ENCODE measurements at places on chromosomes 2 and 18.
A peak's percentile ranks its signal among the peaks of the same experiment; 100 is the strongest.

DNA sequence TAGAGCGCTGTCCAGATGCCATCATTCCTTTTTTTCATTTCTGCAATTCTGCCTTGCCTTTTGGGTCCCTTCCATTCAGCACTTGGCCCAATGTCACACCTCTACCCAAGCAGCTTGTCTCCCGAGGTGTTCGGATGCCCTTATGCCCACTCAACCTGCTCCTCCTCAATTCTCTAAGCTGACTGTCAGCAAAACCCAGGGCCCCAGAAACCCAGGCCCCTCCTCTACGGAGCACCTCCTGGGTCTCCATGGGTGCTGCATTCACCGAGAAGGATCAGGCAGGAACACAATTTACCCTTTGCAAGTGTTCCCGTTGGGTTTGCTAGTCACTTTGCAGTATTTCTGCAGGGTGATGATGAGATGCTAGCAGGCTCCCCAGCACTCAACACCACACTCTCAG lies 86.7 kb upstream of the RAB6C start:
- no peak for DNase-seq

GRCh38 chr2:59888015-59888414 lies 665.4 kb downstream of the BCL11A start:
- no peak for DNase-seq

DNA sequence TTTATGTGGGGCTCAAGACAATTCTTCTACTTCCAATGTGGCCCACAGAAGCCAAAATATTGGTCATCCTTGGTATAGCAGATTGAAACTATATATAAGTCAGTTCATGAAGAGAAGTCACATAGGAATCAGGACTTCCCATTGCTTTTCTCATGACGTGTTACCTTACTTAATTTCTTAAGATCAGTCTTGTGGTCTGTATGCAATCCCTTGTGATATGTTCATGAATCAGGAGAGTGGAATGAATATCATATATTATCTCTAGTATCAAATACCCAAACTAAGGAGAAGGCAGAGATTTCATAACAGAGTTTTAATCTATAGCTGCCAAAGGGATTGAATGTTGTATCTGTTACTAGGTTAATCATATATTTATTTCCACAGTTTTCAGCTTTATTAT lies 1390.4 kb downstream of the SUCLG1 start:
- DNase-seq = no peak

DNA sequence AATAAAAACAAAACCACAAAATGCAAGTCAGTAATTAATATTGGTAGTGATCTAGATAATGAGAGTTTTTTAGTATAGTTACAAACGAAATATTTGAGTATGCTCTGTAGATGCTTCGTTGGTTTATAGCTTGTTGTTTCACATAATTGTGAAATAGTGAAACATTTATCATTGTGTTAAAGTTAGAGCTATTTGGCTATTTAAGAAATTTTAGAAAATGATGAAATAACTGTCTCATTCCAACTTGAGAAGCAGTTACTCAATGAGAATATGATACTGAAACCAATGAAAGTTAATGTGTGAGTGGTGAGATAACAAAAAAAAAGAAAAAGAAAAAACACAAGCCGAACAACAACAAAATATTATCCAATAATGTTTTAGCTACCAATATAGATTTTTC lies 475.6 kb upstream of the ZEB2 start:
- no peak for DNase-seq

DNA sequence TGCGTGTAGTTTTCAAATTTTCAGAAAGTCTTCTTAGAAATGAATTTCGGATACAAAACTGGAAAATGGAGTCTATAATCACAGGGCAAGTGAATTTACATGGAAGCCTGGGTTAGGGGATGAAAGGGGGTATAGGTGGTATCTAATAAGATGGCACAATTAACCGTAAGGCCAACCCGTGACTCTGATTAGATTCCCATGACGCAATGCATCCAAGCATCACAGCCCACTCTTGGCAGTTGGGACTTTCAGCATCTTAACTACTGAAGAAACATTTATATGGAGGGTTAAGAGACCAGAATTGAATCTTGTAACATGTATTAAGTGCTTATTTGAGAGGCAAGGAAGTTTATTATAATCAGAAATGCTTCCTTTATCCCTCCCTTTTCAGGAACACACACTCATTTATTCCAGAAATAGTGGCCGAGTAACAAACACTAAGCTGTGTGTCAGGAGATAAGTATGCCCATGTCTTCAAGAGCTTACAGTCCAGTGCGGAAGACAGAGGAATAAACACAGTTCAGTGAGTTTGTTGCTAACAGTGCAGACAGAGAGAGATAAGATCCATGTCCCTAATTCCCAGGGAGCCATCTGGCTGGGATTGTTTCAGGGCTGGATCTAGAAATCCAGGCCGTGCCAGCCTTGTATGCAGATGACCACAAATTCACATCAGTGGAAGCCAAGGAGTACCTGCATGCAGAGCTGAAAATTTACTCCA lies 151.2 kb downstream of the ANTXR1 start:
- no peak for DNase-seq

- DNase-seq = peak; percentile 73
Measured at GRCh38 chr2:234881413-234882241, 70.2 kb upstream of the SH3BP4 start.

DNA sequence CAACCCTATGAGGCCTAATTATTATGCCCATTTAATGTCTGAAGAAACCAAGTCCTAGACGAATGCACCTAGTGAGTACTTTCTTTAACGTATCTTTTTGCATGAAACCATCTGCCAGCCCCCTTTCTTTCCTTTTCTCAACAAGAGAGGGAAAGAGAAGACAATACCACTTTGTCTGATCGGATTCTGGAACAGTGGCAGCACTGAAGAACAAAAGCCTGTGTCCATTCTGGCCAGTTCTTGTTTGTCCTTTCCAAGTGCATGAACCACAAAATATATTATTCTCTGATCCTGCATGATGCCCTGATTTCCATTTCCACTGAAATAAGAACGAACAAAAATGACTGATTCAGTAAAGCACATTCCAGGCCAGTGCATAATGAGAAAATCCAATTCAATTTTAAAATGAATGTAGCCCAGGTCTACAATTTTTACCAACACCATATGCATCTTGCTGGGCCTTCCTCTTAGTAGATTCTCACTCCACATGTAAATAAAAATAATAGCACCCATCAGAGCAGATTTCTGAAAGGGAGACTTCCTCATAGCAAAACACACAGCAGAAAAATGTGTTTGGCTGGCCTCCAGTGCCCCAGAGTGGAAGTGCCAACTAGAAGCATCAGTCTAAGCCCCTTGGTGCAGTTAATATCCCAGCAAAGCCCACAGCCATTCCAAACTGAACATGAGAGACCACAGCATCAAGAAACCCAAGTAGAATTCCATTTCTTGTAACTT lies 422.6 kb upstream of the ID2 start:
- no peak for DNase-seq

GRCh38 chr2:143705108-143705707 lies 576.0 kb downstream of the ARHGAP15 start:
- DNase-seq = no peak

- DNase-seq = no peak
Measured at GRCh38 chr18:48940854-48941611, 9.7 kb downstream of the SMAD7 start.

GRCh38 chr2:134611316-134611715 lies 107.5 kb downstream of the TMEM163 start:
- DNase-seq = no peak

DNA sequence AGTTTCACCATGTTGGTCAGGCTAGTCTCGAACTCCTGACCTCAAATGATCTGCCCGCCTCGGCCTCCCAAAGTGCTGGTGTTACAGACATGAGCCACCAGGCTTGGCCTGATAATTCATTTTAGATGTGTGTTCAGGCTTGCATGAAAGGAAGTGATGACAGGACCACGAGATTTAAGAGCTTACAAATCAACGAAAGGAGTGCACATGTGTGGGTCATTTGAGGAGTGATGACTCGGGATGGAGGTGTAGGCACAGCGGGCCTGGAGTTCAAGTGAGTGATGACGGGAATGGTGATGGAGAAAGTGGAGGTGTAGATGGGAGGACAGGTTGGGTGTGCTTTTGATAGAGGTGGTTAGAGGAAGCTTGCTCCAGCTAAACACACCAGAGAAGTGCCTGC lies 742.4 kb downstream of the GALR1 start:
- DNase-seq = no peak

- peak; percentile 84 for DNase-seq
Measured at GRCh38 chr2:170235860-170236679, 58.1 kb downstream of the MYO3B start.

GRCh38 chr18:59996370-59996966 lies 96.7 kb downstream of the PMAIP1 start:
- DNase-seq = peak; percentile 54

DNA sequence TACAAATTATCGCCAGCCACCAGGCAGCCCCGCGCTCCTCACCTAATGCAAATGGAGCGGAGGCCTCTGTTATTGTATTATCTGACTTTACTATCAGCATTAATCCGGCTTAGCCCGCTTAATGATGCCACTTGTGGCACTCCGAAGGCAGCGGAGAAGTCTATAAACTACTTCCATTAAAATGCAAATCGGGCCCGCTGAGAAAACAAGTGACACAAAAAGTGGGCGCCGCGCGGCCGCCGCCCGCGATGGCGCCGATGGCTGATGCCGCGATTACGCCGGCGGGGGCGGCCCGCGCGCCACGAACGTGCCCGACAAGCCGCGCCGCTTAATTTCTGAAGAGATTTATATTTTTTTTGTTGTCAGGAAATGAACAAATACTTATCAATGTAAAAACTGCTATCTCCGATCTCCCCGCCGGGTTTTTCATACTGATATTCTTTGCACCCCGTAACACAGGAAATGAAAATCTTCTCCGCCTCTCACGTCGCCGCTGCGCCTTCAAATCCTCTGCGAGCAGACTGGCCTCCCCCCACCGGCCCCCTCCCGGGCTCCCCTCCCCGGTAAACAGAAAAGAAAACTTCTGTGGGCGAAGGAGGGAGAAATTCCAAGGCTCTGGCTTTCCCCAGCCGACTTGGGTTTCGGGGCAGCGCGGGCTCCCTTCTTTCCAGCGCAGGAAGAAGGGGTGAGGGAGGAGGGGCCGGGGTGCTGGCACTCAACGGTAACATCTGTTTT lies 221.8 kb downstream of the INSIG2 start:
- DNase-seq = peak; percentile 91

- no peak for DNase-seq
Measured at GRCh38 chr2:16021611-16022363, 81.4 kb downstream of the MYCN start.

- DNase-seq = no peak
Measured at GRCh38 chr2:9141091-9141667, 65.4 kb upstream of the ASAP2 start.

- no peak for DNase-seq
Measured at GRCh38 chr2:158692372-158693103, 102.6 kb upstream of the DAPL1 start.

GRCh38 chr18:41501848-41502247 lies 453.2 kb upstream of the PIK3C3 start:
- no peak for DNase-seq

DNA sequence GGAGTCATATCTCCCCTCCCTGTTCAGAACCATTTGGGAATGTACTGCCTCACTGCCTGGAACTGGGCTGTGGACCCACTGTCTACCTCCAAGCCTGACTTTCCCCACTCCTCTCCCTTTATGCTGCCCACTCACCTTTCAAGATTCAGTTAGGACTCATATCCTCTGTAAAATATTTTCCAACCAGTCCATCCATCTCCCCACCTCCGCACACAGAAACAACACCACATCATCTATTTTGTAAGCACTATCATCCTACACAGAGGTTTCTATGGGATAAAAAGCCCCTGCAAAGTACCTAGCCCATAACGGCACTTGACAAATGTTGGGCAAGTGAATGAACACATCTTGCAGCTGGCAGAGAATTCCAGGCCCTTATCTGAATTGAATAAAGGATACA lies 250.8 kb downstream of the ANAPC1 start:
- DNase-seq = no peak

DNA sequence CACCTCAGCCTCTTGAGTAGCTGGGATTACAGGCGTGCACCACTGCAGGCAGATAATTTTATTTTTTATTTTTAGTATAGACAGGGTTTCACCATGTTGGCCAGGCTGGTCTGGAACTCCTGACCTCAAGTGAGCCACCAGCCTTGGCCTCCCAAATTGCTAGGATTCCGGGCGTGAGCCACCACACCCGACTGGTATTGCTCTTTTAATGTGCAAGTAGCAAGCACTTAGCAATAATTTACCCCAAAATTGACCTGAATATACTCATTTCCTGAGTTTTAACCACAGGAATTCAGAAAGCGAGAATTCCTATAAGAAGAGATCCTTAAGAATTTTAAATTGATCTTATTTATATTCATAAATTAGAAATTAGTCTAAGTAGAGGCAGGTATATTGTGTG lies 169.1 kb downstream of the CDH2 start:
- no peak for DNase-seq

DNA sequence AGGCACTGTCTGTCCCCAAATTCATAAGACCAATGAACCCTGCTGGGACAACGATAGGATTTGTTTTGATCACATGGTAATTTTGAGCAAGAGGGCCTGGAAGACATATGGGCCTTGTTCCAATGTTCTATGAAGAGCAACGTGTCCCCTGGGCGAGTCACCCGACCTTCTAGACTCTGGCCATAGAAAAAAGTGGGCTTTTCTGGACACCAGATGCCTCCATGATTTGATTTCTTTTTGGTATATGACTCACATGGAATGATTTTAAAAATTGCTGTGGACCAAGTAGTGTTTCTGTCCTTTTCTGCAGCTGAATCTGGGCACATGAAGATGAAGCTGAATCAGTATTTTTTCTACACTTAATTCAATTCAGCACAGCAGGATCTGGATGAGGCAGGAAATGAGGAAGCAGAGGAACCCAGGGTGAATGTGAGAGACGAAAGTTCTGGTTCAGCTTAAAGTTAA lies 104.9 kb downstream of the CDC42EP3 start:
- DNase-seq = no peak

GRCh38 chr2:99607454-99607853 lies 117.6 kb upstream of the REV1 start:
- DNase-seq = no peak

DNA sequence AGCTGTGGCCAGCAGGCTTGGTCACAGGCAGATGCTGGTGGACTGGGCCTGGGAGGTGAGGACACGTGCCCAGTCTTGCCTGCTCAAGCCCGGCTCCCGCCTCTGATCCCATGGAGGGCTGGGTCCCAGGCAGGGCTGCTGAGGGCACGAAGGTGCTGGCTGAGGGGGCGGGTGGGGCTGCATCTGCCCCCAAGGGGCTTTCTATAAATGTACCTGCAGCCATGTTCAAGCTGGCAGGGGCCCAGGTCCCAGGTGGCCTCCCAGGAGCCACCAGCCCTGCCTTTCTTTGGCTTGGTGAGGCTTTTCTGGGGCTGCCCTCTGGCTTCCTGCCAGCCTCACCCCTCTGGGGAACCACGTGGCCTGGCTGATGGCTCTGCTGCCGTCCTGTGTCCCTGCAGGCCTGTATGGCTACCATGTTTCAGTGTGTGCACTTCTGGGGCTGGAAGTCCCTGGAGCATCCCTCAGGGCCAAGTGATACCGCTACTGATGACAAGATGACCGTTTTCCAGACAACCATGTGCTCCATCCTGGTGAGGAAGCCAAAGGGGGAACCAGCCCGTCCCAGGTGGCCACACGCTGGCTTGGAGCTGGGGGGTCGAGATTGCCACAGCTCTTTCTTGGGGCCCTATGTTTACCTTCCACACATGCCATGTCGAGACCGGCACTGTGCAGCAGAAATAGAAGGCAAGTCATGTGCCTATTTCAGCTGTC lies 23.2 kb downstream of the HJURP start:
- no peak for DNase-seq

Data from neural progenitor cell (in vitro differentiated cells).